Esophagus squamous epithelium (tissue), 5 donors: ENCODE measurements at places on chromosomes 1 and 21. TPM values are rescaled to one million over a fixed set of nuclear protein-coding genes. Genes with fewer than 3 reads are reported as not detected.

VWA1 gene
- 26.8 TPM for total RNA-seq

ATP6V1G3 gene
- total RNA-seq: not detected

EDARADD gene
- 4.6 TPM for total RNA-seq

VWA5B1 gene
- total RNA-seq: not detected

AMY1A gene
- not detected for total RNA-seq

KMO gene
- total RNA-seq: 0.04 TPM

ZNF648 gene
- total RNA-seq: not detected

TSSK3 gene
- total RNA-seq: 0.31 TPM

TRIM46 gene
- 0.30 TPM for total RNA-seq

CFAP141 gene
- total RNA-seq: not detected

PIK3C2B gene
- 21.4 TPM for total RNA-seq

RAB7B gene
- total RNA-seq: 23.5 TPM

SLC9C2 gene
- not detected for total RNA-seq

SH3D21 gene
- total RNA-seq: 9.7 TPM

PLA2G2C gene
- 0.19 TPM for total RNA-seq

ADGRL4 gene
- 21.2 TPM for total RNA-seq

RIPK4 gene
- 41.1 TPM for total RNA-seq

LCA5L gene
- not detected for total RNA-seq

TSACC gene
- total RNA-seq: not detected

GPR37L1 gene
- 0.09 TPM for total RNA-seq

UBL4B gene
- total RNA-seq: not detected

CLCNKA gene
- not detected for total RNA-seq

CAMK2N1 gene
- total RNA-seq: 12.8 TPM

KIAA1614 gene
- total RNA-seq: 7.6 TPM

ESRRG gene
- total RNA-seq: 0.32 TPM
